ENCODE measurements at places on chromosomes 7 and 10. TPM values are rescaled to one million over a fixed set of nuclear protein-coding genes. Genes with fewer than 3 reads are reported as not detected.
A peak's percentile ranks its signal among the peaks of the same experiment; 100 is the strongest.

The CC2D2B gene
- not detected for total RNA-seq

- no peak for DNase-seq
Measured at GRCh38 chr7:29480934-29481651, 82.5 kb upstream of the PRR15 start.

The NXPH1 gene
- not detected for total RNA-seq

- DNase-seq = no peak
Measured at GRCh38 chr7:22452142-22452959, 47.6 kb downstream of the STEAP1B start.

DNA sequence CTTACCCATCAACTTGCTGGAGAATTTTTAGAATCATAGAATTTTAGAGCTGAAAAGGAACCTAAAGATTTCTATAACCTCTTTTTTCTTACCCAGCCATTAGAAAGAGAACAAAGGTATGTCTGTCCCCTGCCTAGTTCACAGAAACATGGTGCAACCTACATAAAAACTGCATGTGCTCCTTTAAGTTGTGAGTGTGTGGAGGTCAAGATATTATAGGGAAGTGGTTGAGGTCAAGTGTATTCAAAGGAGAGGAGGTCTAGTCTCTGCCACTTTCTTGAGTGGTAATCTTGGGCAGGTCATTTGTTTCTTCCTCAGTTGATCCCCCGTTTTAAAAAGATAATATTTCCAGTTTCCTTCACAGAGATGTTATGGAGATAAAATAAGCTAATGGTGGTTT lies 6.4 kb downstream of the UBTD1 start:
- no peak for DNase-seq

The GPR85 gene
- 1.3 TPM for total RNA-seq

- peak; percentile 40 for DNase-seq
Measured at GRCh38 chr7:106050002-106050745, 61.9 kb downstream of the SYPL1 start.

GRCh38 chr7:90856351-90857070 lies 260.4 kb downstream of the CDK14 start:
- no peak for DNase-seq

The NPTX2 gene
- total RNA-seq = 2.1 TPM

The OTUD1 gene
- total RNA-seq = 3.8 TPM

GRCh38 chr10:97961945-97962344 lies 68.5 kb downstream of the CRTAC1 start:
- no peak for DNase-seq

DNA sequence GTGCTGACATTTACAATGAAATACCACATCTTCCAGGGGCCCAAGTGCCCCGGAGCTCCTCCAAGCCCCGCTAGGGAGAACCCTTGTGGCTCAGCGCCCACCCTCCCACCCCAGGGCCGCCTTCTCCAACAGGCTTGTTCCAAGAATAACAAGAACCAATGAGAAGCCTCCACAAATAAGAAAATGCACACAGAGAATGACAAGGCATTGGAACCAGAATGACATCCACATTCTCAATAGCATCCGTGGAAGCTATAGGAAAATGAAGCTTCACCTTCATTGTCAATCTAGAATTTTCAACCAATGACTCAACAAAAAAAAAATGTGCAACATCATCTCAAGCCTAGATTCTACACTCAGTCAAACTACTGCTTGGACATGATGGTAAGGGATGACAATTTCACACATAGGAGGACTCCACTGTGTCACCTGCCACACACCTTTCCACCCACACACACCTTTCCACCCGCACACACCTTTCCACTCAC lies 50.4 kb upstream of the PPP2R2D start:
- no peak for DNase-seq

DNA sequence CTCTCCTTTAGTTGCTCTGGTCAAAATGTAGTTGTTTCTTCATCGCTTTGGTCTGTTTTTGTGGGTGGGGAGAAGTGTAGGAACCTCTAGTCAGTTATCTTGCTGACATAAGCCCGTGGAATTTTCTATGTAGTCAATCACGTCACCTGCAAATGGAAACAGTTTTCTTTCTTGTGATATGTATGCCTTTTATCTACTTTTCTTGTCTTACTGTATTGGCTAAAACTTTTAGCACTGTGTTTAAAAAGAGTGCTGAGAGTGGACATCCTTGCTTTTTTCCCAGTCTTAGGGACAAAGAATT lies 42.3 kb downstream of the AKR1E2 start:
- no peak for DNase-seq

- no peak for DNase-seq
Measured at GRCh38 chr10:49135575-49136313, 1.9 kb upstream of the FAM170B start.

The NEBL gene
- 0.07 TPM for total RNA-seq

DNA sequence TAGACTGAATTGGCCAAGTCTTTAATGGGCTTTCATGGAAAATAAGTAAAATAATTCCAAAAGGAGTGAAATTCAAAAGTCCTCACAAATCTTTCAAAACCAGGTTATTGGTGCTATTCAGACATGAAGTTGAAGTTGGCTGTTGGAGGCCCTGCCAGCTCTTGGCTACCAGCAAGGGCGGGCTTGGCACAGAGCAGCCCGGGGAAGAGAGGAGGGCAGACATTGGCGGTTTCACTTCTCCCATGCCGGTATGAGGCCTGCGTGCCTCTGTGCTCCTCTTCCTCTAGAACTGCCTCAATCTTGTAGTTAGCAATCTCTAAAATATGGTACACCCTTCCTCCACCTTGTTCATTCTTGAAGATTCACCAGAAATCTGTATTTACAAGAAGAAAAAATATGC lies 16.4 kb upstream of the NPS start:
- DNase-seq = no peak

DNA sequence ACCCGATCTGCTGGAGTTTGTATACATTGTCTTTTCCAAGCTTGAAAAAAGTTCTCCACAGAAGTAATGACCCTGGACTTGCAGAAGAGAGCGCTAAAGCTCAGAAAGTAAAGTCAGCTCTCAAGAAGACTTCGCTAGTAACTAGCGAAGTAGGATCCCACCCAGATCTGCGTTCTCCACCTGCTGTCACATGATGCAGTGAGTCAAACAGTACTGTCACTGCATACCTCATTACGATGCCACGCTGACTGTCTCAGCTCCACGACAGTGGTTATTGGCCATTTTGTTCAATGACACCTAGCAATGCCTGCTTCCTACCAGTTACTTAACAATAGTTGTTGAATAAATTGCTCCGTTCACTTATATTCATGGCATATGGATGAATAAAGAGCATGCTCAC lies 29.7 kb upstream of the SEC61G start:
- DNase-seq = peak; percentile 53

The PAX4 gene
- not detected for total RNA-seq

DNA sequence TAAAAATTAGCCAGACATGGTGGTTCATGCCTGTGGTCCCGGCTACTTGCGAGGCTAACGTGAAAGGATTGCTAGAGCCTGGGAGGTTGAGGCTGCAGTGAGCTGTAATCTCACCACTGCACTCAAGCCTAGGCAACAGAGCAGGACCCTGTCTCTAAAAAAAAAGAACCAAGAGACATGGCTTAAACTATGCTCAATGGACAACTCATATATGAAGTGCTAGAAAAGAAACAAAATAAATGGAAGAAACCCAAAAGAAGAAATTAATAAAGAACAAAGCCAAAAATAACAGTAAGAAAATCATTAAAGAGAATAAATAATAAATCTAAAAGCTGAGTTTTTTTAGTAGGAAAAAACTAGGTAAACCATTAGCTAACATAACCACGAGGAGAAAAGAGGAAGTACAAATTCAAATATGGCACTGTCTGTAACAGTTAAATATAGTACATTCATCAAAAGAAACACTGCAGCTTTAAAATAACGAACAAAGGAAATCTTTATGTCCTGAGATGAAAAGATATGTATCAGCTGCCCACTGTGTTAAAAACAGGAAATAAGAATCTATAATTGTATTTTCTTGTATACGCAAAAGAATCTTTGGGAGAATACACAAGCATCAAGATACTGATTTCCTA lies 48.7 kb downstream of the UPF2 start:
- no peak for DNase-seq

DNA sequence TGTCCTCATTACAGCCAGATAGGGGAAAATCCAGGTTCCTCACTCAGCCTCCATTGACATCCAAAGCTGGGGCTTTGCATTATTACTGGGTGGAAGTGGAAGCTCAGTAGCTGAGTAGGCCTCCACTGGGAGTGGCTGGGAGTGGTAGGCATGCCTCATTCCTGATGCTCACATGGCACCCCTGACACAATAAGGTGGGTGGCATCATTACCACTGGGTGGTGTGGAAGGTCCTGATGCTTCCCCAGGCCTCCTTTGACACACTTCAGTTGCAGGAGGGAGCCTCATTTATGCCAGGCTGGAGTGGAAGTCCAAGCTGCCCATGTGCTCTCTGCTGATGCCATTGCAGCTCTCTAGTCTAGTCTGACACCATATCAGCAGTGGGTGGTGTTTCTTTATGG lies 48.2 kb upstream of the GPR141 start:
- DNase-seq = no peak

The FAM237B gene
- not detected for total RNA-seq

The C10orf67 gene
- not detected for total RNA-seq

The HKDC1 gene
- total RNA-seq = not detected

DNA sequence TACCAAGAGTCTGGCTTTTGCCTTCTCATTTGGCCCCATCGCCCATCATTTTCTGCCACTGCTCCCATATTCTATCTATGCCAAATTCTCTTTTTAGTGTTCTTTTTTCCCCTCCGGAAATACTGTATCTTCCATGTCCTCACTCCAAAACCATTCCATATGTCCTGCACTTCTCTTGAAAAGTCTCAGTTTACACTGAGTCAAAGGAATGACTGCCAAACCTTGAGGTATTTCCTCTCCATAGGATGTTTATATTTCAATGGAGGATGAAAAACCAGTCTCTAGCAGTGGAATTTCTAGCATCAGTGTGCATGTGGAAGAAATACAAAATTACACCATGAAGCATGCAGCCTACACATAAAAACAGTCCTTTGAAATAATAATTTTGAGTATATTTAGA lies 121.4 kb upstream of the PHYHIPL start:
- DNase-seq = no peak

- no peak for DNase-seq
Measured at GRCh38 chr10:30509508-30509907, 75.5 kb downstream of the MAP3K8 start.

The DEPP1 gene
- total RNA-seq = 0.44 TPM

DNA sequence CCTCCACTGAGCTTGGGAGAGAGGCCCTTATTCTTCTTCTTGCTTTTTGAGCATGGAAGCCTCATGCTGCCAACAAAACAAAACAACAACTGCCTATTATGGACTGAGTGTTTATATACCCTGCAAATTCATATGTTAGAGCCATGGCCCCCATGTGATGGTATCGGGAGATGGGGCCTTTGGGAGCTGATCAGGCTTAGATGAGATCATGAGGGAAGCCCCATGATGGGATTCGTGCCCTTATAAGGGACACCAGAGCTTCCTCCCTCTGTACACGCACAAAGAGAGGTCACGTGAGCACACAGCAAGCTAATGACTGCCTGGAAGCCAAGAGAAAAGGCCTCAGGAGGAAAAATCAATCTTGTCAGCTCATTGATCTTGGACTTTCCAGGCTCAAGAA lies 235.0 kb downstream of the FANK1 start:
- no peak for DNase-seq

The GOLGA7B gene
- total RNA-seq = 0.20 TPM

All from MG63 (cell line).